ENCODE measurements at places on chromosomes 7 and 10.

DNA sequence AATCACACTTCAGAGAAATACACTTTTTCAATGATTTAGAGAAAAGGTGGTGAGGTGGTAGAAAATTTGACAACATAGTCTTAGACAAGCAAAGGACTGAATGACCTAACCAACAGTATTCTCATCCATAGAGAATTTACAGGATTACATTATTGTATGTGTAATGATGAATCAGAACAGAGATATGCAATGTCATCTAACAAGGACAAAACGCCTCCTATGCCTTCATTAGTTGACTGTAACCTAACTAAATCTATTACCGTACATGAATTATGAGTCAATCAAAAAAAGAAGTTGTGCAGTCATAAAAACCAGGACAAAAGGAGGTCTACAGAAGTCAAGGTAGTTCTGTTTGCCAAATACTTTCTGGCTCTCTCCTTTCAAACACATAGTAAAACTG is 66.5 kb downstream of the RAB11FIP2 start:
- no peak for DNase-seq

DNA sequence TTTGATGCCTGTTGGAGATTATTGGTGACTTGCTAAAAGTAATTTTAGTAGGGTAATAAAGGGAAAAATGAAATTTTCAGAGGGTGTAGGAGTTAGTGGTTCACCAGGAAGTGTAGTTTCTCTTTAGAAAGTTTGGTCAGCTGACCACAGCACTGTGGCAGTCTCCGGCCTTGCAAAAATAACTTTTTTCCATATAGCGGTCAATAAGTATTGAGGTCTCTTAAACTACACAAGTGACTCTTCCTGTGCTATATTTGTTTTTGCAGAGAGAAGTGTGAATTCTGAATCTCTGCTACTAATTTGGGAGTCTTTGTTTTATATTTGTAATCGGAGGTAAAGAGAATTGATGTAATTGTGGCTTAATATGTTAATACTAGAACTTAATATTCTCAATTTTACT is 24.3 kb downstream of the PTPN12 start:
- DNase-seq, result no peak

DNA sequence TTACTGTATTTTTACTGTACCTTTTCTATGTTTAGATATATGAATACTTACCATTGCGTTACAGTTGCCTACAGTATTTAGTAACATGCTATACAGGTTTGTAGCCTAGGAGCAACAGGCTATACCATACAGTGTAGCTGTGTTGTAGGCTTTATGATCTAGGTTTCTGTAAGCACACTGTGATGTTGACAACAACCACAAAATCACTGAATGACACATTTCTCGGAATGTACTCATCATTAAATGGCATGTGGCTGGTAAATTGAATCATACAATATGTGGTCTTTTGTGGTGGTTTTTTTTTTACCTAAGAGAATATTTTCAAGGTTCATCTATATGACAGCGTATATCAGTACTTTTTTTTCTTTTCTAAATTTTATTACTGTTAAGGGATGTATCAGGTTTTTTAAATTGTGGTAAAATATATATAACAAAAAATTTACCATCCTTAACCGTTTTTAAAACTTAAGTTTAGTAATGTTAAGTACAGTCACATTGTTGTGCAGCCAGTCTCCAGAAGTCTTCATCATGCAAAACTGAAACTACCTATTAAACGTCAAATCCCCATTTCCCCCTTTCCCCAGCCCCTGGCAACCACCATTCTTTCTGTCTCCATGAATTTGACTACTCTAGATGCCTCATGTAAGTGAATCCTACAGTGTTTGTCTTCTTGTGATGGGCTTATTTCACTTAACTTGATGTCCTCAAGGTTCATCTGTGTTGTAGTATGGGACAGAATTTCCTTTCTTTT is 21.5 kb downstream of the BTAF1 start:
- DNase-seq, result no peak

- DNase-seq, result no peak
These were observed 43.9 kb upstream of the SRGN start for GRCh38 chr10:69043931-69044531.

DNA sequence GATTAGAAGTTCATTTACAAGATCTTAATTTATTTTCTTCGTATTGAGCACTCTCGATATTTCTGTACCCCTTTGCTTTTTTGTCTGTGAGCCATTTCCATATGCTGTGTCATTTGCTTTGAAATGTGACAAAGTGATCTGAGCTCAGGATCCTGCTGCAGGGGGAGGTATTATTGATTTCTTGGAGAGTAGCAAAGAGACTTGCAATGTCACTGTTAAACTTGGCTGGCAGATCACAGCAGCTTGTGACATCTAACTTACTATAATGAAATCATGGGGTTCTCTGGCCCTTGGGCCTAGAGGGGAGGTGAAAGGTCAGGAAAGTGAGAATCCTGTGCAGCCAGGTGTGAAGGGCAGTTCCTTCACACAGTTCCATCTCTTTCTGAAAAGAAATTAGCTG is 923.4 kb downstream of the REEP3 start:
- no peak for DNase-seq

DNA sequence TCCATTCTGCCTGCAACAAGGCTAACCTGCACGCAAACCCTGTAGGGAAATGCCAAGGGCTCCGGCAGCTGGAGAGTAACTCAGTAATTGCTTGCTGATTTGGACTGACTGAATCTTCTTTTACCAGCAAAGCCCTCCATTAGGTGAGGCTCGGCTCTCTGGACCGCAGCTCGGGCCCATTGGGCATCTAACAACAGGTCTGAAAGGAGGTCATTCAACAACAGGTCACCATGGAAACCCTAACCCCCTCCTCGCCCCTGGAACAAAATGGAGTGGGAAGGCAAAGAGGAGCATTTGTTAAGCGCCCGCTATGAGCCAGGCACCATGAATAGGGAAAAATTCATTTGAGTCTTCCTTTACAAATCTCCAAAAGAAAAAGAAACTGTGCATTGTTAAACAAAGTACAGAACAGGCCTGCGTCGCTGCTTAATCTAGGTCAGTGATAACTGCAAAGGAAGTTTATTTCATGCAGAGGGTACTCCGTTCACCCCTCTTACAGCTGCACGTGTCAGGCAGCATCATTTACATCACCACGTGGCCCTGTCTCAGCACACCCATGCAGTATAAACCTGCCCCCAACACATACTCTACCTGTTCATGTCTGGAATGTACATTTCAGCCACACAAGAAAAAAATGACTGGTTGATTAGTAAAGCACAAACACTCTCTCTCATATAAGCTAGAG is 248.8 kb upstream of the NEBL start:
- no peak for DNase-seq

DNA sequence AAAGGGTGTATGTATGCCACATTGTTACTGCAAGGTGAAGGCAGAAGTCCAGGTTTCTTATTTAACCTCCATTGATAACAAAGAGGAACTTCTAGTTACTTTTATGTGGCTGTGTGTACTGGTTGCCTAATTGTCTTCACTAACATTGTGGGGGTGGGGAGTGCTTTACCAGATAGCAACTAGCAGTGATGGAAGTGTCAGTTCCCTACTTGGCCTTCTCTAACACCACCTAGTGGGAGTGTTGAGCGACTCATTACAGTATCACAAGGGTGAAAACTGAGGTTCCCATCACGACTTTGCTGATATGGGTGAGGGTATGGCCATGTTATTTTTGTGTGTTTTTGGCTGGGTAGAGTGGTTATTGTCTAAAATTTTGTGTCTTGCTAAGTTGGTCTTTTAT is 274.4 kb downstream of the THSD7A start:
- no peak for DNase-seq

GRCh38 chr7:8159595-8159994 is 102.4 kb downstream of the ICA1 start:
- no peak for DNase-seq

DNA sequence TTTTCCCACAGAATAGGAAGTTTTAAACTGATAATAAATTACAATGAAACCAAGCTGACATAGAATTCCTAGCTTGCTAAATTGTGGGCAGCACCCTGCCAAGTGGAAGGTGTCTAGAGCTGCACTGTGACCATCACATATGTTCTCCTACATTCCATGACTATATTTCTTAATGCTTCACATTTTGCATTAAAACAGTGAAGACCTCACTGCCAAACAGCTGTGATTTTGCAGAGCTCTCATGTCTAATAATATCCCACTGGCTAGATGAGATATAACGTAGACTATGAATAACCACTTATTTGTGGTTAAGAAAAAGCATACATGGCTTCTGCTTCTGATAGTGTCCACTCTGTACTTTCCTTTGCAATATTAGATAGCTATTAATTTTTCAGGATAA is 228.3 kb upstream of the TEX47 start:
- DNase-seq, result no peak

DNA sequence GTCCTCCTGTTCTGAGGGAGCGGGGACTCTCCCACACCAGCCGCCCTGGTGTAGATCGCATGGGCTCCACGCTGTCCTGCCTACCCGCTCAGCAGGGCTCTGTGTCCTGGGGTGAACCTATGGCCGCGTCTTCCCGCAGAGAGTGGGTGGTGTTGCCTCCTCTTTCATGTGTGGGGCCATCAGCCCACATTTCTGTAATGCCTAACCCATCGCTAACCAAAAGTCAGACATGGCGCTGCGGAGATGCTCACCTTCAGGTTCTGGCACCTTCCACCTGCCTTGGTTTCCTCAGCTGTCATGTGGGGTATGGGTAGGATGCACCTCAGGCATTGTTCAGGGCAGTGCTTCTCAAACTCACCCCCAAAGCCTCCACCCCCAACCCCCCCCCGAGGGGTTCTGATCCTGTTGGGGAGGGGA is 50.5 kb upstream of the CAMK2B start:
- no peak for DNase-seq

GRCh38 chr7:115642194-115642593 is 388.4 kb downstream of the TFEC start:
- DNase-seq, result no peak

DNA sequence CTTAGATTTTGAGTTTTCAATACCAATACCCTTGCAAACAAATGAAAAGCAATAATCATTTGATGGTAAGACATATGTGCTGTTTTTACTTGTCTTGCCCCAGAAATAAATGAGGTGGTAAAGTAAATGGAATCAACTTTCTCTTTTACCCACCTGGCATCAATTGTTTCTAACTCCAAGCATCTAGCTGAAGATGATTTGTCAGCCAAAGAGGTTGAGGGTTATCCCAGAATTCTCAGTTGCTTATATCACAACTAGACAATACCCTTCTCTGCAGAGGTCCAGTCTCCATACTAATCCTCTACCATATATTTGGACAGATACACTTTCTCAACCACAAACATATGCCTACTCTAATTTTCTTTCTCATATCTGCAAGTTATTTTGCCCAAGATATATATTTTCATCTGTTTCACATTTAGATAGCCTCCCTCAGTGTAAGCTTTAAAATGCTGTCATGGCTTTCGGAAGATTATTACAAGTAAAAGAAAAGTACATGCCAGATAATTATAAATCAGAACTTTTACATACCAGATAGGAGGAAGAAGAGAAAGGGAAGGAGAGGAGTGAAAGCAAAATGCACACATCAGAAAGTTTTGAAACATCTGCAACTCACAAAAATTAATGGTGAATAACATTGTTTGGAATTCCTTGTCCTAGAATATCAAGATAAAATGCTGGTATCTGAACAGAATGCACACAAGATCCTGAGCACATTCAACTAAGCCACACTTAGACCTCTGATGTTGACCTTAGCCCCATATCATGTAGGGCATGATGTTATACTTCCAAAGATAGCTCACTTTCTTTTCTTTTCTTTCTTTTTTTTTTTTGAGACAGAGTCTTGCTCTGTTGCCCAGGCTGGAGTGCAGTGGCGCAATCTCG is 146.6 kb downstream of the REEP3 start:
- DNase-seq, result no peak

- DNase-seq, result no peak
These were observed 182.6 kb upstream of the TMEM106B start for GRCh38 chr7:12028508-12028907.

DNA sequence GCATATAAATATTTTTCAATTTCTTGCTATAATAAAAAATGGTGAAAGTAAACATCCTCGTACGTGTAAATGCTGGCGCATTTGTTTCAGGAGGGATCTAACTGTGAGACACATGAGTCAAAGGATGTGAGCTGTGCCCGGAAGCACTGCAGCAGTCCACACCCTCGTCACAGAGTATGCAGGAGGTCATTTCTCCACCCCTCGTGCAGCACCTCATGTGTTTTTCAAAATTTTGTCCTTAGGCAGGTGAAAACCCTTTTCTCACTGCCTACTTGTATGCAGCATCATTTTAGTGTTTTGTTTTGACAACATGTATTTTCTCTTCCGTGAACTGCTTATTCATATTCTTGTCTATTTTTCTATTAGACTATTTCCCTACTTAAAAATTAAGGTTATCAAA is 162.7 kb downstream of the AVL9 start:
- no peak for DNase-seq

GRCh38 chr10:62461120-62461519 is 87.0 kb downstream of the ZNF365 start:
- no peak for DNase-seq

- DNase-seq, result peak; percentile 22
These were observed 1004.0 kb upstream of the C7orf33 start for GRCh38 chr7:147586526-147586925.

GRCh38 chr10:124321433-124322089 is 97.2 kb downstream of the OAT start:
- no peak for DNase-seq

- no peak for DNase-seq
These were observed 44.7 kb upstream of the TMEM213 start for GRCh38 chr7:138753150-138753518.

DNA sequence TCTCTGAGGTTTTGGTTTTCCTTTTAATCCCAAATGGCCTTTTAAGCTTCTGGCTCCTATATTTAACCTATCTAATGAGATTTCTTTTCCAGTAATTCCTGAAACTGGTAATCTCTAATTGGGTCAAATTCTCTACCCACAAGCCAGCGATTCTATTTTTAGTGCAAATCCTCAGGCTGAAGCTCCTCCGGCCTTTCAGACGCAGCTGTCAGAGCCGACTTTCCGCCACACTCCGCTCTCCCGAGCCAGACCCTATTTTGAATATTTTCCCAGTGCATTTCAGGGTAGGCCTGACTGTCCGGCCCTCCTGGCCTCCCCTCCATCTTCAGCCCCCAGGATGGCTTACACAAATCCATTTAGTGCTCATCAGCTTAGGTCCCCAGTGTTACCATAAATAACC is 9.7 kb upstream of the ADCY1 start:
- no peak for DNase-seq

- DNase-seq, result no peak
These were observed 80.0 kb upstream of the PCDH15 start for GRCh38 chr10:54880996-54881395.

DNA sequence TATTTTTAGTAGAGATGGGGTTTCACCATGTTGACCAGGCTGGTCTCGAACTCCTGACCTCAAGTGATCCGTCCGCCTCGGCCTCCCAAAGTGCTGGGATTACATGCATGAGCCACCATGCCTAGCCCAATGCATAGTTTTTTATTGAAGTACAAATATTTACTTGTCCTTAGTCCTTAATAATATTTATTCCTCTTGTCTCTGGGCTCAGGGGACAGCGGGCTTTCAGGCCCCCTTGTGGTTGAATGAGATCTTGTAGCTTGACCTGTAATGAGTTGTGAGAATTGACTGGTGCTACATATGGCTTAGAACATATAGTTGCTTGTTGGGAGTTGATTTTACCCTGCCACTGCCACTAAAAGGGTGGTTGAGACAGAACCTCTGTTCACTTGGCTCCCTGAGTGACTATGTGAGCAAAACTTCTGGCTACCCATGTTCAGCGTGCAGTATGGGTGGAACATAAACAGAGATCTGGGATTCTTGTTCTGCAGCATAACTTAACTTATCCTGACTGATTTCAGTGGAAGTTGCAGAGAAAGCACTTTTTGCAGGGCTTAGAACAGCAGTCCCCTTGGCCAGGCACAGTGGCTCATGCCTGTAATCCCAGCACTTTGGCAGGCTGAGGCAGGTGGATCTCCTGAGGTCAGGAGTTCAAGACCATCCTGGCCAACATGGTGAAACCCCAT is 14.9 kb downstream of the CCL26 start:
- DNase-seq, result no peak
